ENCODE measurements at places on chromosomes 1 and 21. TPM values are rescaled to one million over a fixed set of nuclear protein-coding genes. Genes with fewer than 3 reads are reported as not detected.
A peak's percentile ranks its signal among the peaks of the same experiment; 100 is the strongest.

- no peak for DNase-seq
These were observed 4.4 kb downstream of the AVPR1B start for GRCh38 chr1:206112600-206113301.

DNA sequence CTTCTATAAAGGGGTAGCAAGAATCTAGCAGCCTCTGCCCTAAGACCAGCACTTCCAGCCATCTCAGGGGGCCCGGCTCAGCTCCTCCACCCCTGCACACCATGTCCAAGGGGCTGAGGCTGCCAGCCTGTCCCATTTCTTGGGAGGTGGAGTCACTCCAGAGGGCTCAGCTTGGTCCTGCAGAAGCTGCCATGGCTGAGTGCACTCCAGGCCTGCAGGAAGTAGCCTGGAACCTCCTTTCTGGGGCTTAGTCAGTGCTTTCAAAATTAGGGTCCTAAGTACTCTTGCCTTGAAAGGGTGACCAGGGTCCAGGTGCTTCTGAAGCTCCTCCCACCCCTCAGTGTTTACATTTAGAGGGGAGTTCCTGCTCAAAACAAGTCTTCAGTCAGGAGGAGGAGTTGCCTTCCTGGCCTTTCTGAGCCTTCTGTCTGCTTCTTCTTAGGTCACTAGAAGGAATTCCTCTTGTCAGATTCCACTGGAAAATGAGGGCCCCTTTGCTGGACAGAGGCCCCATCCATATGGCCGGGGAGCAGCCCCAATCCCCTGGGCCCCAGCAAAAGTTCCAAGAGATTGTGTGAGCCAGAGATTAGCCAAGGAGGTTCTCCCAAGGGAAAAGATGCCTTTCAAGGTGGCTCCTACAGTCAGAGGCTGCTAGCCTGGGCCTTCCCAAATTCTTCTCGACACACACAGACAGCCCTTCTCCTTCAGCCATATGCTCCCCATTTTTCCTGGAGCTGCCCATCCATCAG lies 128.1 kb upstream of the VAMP3 start:
- DNase-seq, result no peak

DNA sequence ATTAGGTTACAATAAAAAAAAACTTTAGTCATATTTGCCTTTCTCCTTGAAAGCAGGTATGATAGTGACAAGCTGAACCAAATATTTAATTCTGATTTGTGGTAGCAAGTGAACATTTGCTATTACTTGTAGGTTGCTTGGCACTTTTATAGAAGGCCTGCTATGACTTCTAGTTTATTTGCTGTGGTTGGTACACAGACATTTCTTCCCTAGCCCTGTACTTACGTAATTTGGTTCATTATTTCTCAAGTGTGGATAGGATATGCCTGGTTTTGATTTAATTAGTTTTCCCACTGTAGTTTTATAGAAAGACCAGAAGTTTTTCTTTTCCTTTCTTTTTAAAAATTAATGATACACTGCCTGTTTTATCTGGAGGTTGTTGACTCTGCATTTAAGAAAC lies 55.9 kb downstream of the PPP2R5A start:
- DNase-seq, result no peak

DNA sequence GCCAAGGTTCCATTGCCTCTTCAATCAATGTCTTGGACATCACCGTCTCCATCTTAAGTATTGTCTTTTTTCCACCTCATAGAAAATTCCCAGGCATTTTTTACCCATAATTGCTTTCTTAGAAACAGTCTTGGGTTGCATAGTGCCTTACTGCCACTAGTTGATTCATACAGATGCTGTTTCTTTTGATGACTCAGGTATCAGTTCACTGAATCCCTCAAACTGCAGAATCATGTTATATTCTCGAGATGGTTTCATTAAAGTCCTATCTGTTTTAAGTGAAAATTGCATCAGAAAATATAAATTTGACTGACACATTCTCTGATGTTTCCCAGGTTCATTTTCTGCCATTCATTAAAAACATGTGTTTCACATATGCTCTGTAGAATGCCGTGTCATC lies 1489.1 kb downstream of the BRINP3 start:
- DNase-seq, result no peak

DNA sequence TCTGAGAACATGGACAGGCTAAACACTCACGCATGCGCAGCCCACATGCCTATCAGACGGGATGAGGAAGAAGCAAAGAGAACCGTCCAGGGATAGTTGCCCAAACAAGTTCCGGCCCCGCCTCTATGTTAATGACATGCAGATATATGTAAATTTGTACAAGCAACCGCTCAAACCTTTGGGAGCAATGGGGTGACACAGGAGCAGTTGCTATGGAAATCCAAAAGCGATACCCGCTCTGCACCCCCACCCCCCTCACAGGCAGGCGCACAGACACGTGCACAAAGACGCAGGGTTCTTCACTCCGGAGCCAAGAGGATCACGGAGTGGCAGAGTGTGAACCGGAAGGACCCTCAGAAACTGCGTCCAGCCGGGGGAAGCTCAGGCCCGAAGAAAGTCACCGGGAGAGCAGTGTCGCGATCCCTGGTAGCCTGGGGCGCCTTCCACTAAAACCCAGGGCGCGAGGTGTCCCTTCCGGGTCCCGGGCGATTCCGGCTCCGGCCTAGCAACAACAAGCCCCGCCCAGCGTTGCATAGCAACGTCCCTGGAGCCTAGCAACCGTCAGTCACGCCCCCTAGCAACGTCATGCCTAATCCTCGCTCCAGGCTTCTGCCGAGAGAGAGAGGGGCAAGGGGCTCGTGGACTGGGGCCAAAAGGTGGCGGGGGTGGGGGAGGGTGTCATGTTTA lies 24.1 kb upstream of the ADGRB2 start:
- peak; percentile 88 for DNase-seq

- no peak for DNase-seq
These were observed 7.3 kb upstream of the ACOT11 start for GRCh38 chr1:54540582-54541295.

GRCh38 chr1:116817582-116818064 lies 63.4 kb downstream of the CD2 start:
- peak; percentile 61 for DNase-seq

DNA sequence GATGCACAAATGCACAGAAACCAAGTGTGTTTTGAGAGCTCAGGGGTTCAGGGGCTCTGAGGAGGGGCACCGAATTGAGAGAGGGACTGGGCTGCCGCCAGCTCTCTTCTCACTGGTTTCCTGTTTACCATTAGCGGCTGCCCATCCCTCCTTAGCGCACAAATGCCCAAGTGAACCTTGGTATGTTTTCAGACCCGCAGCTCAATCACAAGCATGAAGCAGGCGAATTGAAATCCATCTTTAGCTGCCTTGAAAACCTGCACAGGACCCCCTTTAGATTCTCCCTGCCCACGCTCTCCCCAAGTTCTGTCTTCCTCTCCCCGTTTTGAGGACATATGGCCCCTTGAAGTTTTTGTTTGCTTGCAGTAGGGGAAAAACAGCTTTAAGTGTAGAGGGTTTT lies 61.1 kb upstream of the ACOT11 start:
- DNase-seq, result no peak

DNA sequence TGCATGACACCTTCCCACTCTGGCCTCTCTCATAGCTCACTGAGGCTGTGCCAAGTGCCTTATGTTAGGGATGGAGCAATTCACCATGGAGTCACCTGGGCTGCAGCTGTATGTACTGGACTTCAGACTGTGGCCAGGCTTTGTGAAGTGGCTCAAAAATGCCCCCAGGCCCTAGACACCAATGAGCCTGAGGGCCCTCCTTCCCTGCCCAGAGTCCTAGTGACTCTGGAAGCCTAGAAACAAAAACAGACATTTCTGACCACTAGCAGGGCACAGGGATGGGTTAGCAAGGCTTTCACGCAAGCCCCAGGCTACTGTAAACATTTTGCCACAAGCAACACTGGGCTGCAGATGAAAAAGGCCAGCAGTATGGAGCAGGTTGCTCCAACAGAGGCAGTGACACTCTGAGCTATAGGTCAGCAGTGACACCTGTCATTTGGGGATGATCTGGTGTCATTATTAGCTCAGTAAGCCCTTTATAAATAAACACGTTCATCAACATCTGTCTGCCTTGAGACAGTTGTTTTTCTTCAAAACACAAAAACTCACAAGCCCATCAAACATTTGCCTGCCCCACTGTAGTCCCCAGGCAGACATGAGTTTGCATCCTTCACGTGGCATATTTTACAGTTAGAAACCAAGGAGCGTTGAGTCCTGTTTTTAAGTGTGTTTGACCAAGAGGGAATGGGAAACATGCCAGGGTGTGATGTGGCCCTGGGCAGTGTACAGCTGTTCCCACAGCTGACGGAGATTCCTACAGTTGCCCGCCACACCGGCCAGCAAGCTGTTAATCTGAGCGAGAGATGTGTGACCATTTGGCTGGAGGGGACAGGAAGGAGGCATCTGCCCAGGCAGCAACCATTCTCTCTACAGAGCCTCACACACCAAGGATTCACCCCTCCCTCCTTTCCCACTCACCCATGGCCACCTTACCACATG lies 66.8 kb downstream of the KCNN3 start:
- DNase-seq, result no peak

GRCh38 chr1:73452522-73452921 lies 745.5 kb downstream of the LRRIQ3 start:
- no peak for DNase-seq

The B3GALT2 gene
- 2.4 TPM for total RNA-seq

The RERE gene
- total RNA-seq, result 103 TPM

The MYCL gene
- 0.38 TPM for total RNA-seq

The FCGR3A gene
- 4.4 TPM for total RNA-seq

The KRTAP13-2 gene
- total RNA-seq, result not detected
